ENCODE measurements at places on chromosomes 6 and 20.

DNA sequence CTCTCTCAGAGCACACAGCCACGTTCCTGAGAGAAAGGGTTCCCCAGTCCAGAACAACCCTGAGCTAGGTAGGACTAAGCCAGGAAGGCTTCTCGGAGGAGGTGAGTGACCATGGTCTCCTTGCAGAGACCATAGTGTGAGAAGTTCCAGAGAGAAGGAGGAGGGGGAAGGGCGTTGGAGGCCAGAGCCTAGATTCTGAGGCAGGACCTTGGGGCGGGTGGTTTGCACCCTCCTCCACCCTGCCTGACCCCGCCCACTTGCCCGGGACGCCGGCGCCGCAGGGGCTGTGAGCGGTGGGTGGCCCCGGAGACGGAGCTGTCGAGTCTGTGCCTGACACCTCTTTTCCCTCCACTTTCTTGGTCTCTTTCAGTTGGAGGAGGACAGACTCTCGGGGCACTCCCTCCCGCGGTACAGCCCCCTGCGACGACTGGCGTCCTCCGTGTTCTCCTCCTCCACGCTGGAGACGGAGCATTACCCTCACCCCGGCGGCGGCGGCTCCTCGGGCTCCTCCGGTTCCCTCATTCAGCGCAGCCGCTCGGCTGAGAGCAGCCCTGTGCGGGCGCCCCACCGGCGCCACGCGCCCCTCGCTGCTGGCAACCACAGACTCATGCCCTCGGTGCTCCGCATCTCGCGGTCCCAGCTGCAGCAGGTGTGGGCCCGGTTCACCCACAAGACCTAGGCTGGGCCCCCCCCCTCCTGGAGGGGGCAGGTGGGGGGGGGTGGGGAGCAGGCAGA is 26.2 kb downstream of the TTBK1 start:
- ATAC-seq, result peak; percentile 68

- no peak for ATAC-seq
Observed at GRCh38 chr20:57409672-57410397, 18.6 kb downstream of the RBM38 start.

DNA sequence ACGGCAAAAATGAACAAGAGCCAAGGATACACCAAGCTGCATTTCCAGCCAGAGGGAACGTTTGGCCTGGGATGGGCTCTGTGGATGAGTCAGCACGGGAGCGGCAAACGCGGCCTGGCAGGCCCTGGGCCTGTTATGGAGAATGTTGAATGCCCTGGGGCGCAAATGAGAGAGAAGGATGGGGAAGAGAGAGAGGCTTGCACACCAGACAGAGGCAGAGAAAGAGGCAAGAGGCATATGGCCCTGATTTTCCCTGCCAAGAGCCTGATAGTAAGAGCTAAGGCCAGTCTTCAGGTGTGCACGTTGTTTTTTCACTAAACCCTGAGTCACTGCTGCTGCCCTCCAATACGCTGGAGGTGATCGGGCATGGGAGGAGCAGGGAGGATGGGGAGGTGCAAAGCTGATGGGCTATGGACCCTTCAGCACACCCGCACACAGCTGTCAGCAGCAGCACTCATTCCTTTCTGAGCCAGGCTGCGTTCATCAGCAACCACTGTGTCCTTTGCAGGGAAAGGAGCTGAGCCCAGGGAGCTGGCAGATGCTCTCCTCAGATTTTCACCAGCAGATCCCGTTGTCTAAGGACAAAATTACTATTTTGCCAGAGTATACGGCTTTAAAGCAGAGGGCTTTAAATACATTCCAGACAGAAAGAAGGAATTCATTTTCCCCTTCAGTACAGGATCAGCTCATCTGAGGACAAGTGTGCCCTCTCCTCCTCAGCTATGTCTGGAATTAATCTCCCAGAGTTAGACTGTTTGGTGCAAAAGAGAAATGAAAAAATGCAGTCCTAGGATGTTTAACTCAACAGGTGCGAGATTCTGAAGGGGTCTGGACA is 61.7 kb upstream of the SLC22A23 start:
- ATAC-seq, result no peak

GRCh38 chr6:155706341-155706740 is 250.7 kb upstream of the NOX3 start:
- ATAC-seq, result no peak

DNA sequence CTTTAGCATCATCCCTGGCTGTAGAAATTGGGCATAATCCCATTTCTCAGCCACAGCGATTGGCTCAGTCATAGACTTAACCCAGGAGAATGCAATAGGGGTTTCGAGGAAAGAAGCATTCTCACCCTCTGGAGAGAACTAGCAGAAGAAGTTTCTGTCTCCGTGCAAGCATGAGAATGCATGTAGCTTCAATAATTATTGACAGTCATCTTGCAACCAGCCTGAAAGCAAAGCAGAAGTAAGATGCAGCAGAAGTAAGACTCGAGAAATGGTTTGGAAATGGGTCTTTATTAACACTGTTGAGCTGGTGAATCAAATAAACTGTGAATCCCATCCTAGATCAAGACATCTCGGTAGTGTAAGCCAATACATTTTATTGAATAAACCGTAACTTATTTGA is 828.8 kb upstream of the GJE1 start:
- ATAC-seq, result no peak

DNA sequence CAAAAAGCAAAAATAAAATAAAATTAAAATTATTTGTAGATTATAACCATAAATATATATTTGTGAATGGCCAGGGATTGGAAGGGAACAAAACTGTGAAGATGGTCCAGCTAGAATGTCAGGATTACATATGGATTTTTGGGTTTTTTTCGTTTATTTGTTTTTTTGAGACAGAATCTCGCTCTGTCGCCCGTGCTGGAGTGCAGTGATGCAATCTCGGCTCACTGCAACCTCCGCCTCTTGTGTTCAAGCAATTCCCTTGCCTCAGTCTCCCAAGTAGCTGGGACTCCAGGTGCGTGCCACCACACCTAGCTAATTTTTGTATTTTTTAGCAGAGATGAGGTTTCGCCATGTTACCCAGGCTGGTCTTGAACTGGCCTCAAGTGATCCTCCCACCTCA is 7.8 kb upstream of the C6orf132 start:
- ATAC-seq, result no peak

- no peak for ATAC-seq
Observed at GRCh38 chr6:7568021-7568420, 22.0 kb upstream of the SNRNP48 start.

- no peak for ATAC-seq
Observed at GRCh38 chr20:16528078-16528477, 45.2 kb downstream of the KIF16B start.

DNA sequence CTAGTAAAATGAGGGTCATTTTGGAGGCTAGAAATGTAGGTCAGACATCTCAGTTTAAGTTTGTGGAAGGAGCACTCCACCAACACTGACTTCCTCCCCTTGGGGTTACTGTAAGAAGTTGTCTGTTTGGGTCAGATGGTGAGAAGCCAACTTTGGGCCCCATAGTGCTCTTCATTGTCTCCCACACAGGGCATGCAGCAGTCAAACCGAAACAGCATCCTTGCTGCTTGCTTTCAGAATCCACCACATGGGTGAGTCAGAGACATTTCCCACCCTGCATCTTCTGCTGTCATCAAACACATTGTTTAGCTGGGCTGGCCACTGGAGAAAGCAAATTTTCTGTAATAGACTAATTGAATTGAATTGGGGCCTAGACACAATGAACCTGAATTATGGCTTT is 16.8 kb downstream of the IL17F start:
- ATAC-seq, result peak; percentile 97

GRCh38 chr6:44000164-44000842 is 126.9 kb downstream of the MRPL14 start:
- no peak for ATAC-seq

- no peak for ATAC-seq
Observed at GRCh38 chr6:130997061-130997753, 65.8 kb downstream of the EPB41L2 start.

GRCh38 chr6:154888421-154889295 is 106.5 kb upstream of the TIAM2 start:
- no peak for ATAC-seq

- peak; percentile 89 for ATAC-seq
Observed at GRCh38 chr6:11353921-11354389, 121.5 kb upstream of the NEDD9 start.

GRCh38 chr20:57657535-57658446 is 37.6 kb upstream of the ZBP1 start:
- ATAC-seq, result peak; percentile 53

- no peak for ATAC-seq
Observed at GRCh38 chr20:45835825-45836224, 2.2 kb downstream of the SNX21 start.

DNA sequence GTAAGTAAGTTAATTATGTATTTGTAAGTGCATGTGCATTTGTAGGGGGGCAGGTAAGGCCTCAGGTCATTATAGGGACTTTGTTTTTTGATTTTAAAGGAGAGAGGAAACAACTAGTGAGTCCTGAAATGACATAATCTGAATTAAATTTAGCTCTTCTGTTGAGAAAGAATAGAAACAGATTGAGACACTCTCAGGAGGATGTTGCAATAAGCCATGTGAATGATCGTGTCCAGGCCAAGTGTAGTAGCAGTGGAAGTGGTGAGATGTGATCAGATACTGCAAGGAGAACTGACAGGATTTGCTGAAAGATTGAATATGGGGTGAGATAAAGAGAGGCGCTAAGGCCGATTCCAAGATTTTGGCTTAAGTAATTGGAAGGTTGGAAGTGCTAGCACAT is 2.6 kb upstream of the CENPW start:
- ATAC-seq, result no peak

GRCh38 chr20:63652192-63652980 is 838 bp downstream of the STMN3 start:
- ATAC-seq, result peak; percentile 19

DNA sequence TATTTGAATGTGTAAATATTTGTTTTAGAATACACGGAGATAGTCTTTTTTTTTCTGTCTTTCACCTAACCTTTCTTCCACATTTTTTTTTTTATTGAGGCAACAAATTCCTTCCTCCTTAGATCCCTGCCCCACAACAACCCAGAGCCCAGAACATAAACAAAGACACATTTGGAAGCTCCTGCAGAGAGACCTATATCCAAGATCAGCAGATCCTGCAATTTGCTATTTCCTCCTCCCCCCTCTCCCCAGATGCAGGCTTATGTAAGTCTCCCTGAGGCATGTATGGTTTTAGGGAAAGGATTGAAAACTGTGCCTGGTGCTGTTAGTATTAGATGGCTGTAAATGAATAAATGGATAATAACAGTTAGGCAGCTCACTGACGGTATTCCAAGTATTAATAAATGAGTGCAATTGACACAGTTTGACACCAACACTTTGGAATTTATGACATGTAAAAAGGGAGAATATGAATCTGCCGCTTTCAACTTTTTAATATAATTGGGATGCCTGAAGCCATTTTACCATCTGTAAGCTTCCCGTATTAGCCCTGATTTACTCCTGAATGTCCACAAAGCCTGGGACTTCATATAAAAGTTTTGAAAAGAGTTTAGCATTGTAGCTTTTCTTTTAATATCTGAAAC is 608.3 kb upstream of the CITED2 start:
- ATAC-seq, result no peak

DNA sequence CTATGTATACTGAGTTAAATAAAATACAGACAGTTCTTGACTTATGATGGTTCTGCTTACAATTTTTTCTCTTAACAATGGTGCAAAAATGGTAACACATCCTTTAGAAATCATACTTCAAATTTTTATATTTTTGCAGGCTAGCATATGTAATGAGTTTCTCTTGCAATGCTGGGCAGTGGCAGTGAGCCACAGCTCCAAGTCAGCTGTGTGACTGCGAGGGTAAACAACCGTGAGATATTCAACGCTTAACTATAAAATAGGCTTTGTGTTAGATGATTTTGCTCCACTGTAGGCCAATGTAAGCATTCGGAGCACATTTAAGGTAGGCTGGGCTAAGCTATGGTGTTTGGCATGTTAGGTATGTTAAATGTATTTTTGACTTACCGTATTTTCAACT is 136.1 kb downstream of the PLCB4 start:
- no peak for ATAC-seq

Measured in activated CD4-positive, CD25-positive, alpha-beta regulatory T cell treated with anti-CD3 and anti-CD28 coated beads, Interleukin-2, amount 50 U/mL, for 24 hours (primary cell).